ENCODE measurements at places on chromosomes 12 and 14. TPM values are rescaled to one million over a fixed set of nuclear protein-coding genes. Genes with fewer than 3 reads are reported as not detected.

- DNase-seq = no peak
Measured at GRCh38 chr14:74516451-74517160, 23.0 kb downstream of the ISCA2 start.

SLC25A21 gene
- 1.6 TPM for polyA plus RNA-seq

CCDC196 gene
- polyA plus RNA-seq = not detected

USP44 gene
- polyA plus RNA-seq = 2.4 TPM

TMEM119 gene
- polyA plus RNA-seq = 41.4 TPM

DNA sequence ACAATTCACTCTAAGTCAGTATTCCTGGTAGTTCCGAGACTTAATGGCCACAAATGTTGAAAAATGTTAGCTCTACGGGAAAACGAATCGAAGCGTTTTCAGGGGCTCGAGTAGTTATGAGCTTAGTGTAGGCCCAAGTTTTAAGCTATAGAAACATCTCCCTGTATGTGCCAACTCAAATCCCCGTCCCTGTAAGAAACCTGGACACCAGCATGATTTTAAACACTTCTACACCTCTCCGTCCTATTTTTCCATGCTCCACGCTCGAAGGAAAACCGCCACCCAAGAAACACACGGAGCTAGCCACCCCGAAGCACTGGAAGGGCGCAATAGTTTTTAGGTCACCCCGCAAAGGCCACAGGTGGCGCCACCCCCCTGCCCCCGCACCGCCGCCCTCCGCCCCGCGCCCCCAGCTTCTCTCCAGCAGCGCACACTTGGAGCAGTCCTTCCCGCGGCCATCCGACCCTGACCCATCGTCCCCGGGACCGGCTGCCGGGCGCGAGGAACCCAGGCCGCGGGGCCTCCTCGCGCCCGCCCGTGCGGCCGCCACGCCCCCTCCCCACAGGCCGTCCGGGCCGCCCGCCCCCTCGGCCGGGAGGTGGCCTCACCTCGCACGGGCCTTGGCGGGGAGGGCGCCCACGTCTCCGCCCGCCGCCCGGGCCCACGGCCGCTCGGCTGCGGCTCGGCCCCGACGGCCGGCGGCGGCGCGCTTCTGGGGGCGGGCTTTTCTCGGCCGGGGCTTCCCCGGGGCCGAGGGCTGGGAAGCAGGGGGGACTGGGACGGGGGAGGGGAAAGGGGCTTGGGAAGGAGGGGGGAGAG lies 522 bp downstream of the R3HDM2 start:
- peak; percentile 32 for DNase-seq

CABP1 gene
- 1.0 TPM for polyA plus RNA-seq

- no peak for DNase-seq
Measured at GRCh38 chr12:78712834-78713481, 151.6 kb upstream of the SYT1 start.

GRCh38 chr12:8615206-8615605 lies 2.5 kb upstream of the AICDA start:
- no peak for DNase-seq

GRCh38 chr14:77270361-77271112 lies 469 bp downstream of the NGB start:
- no peak for DNase-seq

- no peak for DNase-seq
Measured at GRCh38 chr12:58961166-58961565, 40.9 kb upstream of the LRIG3 start.

- peak; percentile 51 for DNase-seq
Measured at GRCh38 chr14:83975841-83976770, 1553.8 kb upstream of the FLRT2 start.

MOK gene
- polyA plus RNA-seq = 12.1 TPM

GRCh38 chr12:106672314-106673025 lies 89.7 kb downstream of the RFX4 start:
- peak; percentile 28 for DNase-seq

CCDC177 gene
- not detected for polyA plus RNA-seq

B4GALNT3 gene
- polyA plus RNA-seq = 6.2 TPM

DNA sequence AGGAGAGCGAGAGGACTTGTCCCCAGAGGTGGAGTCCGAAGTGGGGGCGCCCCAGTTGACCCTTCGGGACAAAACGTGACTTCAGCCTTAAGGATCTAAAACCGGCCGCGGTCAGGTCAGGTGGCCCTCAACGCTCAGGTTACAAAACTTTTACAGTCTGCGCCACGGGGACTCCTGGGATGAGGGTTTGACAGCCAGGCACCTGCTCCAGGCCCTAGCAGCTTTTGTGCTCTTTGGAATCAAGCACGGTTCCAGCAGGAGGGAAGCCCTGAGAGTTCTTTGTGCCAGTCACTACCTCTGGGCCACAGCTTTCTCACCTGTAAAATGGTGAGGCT lies 337 bp downstream of the ZC2HC1C start:
- DNase-seq = no peak

ACOT6 gene
- polyA plus RNA-seq = not detected

- DNase-seq = no peak
Measured at GRCh38 chr14:61433169-61433568, 111.8 kb downstream of the PRKCH start.

DNA sequence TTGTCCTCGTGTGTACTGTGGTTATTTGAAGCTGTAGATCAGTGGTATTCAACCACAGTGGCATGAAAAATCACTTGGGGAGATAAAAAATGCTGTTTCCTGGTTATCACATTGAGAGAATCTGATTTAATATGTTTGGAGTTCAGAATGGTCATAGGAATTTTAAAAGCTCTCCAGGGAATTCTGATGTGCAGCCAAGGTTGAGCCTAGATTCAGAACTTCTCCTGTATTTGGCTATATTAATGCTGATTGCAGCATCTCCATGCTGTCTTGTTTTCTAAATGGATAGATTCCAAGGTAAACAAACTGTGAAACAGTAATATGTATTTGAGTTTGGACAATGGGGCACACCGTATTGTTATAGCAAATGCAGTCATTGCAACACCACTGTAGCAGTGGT lies 982.2 kb upstream of the FBXO33 start:
- DNase-seq = no peak

GRCh38 chr12:132103542-132104308 lies 40.4 kb downstream of the DDX51 start:
- DNase-seq = no peak

OR6C75 gene
- polyA plus RNA-seq = 0.09 TPM

DNA sequence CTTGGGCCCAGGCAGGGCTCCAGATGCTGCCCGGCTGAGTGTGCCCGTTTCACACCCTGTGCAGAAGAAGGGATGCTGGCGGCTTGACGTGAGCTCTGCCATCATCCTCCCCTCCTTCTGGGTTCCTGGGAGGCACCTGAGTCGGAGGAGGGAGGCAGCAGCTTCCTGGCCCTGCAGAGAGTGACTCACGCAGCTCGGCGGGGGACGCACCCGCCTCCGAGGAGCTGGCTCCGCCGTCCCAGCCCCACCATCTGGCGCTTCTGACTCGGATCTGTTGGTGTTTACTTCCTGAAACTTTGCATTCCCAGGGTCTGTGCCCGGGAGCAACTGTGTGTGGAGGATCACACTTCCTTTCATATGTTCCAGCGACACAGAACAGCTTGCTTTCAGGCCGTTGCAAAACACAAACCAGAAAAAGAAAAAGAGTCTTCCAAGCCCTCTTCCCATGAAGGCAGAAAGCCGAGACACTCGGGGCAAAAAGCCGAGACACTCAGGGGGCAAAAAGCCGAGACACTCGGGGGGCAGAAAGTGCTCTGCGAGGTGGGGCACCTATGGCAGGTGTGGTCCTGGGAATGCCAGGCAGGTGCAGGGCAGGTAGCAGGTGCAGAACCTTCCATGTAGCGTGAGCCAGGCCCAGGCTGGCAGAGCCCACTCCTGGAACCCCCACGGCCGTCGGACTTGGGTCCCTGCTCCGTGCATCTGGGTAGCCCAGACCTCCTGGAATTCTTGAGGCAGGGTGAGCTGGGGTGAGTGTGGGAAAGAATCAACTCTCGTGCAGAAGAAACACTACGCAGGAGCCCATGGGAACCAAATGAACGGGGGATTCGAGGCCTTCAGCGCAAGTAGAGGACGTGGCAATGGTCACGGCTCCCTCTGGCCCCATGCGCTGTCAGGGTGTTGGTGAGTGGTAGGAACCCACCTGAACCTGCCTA lies 27.6 kb upstream of the GALNT9 start:
- peak; percentile 76 for DNase-seq

RHOF gene
- 2.8 TPM for polyA plus RNA-seq

DNA sequence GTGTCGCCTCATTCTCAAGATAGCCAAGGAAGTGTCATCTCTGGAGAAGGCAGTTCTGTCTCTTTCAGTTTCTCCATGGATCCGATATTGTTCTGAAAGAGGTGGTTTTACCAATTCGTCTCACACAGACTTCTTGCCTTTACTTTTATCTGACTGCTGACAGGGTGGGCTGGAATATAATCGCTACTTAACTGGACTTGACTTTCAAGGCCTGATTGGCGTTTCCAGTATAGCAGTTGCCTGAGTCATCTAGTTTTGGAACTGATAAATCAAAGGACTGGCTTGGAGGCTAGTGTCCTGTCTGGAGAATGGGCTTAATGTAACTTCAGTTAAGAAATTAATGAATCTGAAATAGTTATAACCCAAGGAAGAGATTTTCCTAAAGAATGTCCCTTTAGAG lies 21.6 kb downstream of the PRKCH start:
- no peak for DNase-seq

CCDC85C gene
- polyA plus RNA-seq = 4.5 TPM

GRCh38 chr14:91945751-91946621 lies 1.5 kb downstream of the FBLN5 start:
- no peak for DNase-seq

DNA sequence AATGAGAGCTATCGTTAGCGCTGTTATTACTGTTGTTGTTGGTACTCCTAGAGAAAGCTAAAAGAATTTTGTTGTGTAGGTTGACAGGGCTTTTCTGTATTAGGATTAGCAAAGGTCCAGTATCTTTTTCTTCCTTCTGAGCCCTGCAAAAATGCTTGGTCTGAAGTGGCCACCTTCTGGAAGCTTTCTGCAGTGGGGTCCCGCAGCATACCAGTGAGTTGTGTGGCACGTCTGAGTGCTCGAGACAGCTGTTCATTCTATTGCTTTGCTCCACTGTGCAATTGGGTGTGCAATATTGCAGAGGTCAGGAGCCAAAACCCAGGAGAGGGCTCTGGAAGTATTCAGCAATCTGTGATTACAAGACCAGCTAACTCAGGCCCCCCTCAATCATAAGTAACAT lies 57.1 kb downstream of the CCDC60 start:
- DNase-seq = no peak

- DNase-seq = no peak
Measured at GRCh38 chr12:44464180-44464579, 411.9 kb downstream of the NELL2 start.

- DNase-seq = no peak
Measured at GRCh38 chr12:2664721-2665577, 129.8 kb upstream of the FKBP4 start.

- DNase-seq = no peak
Measured at GRCh38 chr12:5944688-5945070, 380 bp downstream of the ANO2 start.

GLT1D1 gene
- 2.1 TPM for polyA plus RNA-seq

DNA sequence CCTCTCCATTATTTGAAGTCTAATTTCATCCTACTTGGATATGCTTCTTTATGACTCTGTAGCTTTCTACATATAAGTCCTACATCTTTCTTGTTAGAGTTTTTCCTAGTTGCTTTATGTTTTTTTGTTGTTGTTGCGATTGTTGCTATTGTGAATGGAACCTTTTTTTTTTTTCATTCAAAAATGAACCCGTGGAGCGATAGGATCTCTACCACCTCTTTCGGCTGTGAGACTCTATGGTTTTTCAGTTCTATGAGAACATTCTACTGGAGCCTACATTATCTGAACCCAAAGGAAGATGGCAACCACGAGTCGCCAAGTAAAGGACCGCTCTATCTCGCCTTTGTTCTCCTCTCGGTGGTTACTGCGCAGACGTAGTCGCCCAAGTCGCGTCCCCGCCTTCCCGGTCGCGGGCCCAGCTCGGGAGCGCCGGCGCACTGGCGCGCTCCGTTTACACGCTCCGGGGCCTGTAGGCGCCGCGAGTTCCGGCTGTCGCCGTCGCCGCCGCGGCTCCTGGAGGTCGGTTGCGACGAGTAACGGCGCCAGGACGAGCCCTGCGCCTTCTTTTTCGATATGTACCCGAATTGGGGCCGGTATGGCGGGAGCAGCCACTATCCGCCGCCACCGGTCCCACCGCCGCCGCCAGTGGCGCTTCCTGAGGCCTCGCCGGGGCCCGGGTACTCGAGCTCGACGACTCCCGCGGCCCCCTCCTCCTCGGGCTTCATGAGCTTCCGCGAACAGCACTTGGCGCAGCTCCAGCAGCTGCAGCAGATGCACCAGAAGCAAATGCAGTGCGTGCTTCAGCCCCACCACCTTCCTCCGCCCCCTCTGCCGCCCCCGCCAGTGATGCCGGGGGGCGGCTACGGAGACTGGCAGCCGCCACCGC lies at the start of gene YLPM1:
YLPM1 (plus strand) TSS at position 400 of the 886 bp plus-strand sequence; CDS start at position 574, 174 bp downstream.
- DNase-seq = peak; percentile 98

POTEM gene
- polyA plus RNA-seq = not detected

DNA sequence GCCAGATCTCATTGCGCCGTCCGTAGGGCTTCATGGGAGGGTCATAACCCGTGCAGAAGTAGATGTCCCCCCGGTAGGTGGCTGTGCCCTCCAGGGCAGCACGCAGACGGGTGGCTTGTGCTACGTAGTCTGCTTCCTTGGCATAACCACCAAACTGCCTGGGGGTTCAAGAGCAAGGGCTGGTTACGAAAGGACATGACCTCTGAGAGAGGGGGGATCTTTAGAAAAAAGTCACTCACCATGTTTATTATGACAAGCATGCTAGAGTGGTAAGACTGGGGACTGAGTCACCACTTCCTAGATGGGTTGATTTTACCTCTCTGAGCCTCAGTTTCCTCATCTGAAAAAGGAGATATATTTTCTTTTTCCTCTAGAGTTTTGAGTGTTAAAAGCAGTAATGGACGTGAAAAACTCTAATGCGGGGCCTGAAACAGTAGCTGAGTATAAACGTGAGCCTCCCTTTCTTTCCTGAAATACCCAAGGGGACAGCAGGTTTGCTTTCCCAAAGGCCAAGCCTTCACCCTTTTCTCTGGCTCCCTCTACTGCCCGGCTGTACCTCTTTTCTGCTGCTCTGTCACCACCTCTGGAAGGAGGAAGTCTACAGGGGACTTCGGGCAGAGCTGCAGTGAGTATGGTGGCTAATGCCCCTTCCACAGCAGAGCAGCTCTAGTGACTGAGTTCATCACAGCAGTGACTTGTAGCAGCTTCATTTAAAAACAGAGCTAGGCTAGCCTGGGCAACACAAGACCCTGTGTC lies 23.5 kb upstream of the GPRC5D start:
- no peak for DNase-seq

GRCh38 chr12:6562881-6563280 lies 5.2 kb downstream of the NOP2 start:
- DNase-seq = no peak

DNA sequence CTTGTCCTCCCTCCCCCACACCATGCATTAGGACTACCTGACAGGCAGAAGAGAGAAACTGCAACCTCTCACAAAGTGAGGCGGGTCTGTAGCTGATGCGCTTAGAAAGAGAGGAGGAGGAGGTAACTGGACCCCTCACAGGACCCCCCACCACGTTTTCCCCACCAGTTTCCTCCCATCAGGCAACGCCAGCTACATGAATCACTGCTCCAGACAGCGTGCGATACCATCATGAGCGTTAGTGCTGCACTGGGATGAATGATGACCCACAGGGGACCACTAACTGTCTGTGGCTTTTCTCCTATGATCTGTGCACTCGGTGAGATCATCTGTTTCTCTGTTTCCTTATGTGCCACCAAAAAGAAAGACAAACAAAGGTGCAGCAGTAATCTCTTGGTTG lies 77.7 kb downstream of the KCNK10 start:
- no peak for DNase-seq
